ENCODE measurements at places on chromosomes 3 and 15.

DNA sequence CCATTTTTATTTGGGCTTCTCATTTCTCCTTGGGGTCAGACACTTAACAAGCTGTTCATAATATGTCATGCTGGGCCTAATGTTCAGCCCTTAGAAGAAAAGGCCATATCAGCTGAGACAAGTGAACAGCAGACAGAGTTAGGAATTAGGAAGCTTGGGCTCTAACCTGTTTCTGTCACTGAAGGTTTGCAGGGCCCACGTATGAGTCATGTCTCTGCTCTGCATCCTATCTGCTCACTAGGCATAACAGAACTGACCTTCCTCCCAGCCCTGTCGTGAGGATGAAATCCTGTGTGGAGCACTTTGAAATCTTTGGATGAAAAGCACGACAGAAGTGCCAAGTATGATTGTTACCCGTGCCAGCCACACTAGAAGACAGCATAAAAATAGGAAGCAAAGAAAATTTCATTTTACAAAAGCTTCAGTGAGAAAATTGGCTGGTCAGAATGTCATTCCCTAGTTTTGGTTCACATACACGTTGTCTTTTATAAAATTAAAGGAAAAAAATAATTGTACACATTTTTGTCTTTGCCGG is 26.5 kb upstream of the CD47 start:
- no peak for DNase-seq

GRCh38 chr3:112966633-112967032 is 8.3 kb downstream of the CD200R1 start:
- DNase-seq, result no peak

DNA sequence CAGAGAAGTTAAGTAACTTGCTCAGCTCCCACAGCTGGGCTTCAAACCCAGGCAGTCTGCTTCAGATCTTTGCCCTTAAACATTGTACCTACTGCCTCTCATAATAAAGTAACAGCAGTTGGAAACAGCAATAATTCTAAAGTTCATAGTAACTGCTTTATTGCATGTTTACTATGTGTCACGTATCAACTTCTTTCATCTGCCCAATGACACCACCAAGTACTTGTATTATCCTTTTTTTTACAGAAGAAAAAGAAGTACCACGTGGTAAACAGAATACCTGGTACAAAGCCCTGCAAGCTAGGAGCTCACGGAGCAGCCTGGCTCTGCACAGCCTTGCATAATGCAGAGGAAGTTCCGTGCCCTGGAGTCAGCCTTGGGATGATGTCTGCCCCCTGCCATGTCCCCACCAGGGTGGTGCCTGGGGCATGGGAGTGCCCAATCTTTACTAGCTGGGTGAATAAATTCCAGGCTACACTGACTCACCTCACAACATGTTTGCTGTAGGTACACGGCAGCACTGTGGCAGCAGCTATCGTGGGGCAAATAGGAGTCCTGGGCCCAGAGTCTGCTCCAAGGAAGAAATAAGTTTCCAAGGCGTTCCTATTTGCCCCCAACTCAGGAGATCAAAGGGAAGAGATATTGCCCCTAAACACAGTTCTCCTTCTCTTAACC is 77.2 kb downstream of the LDHAL6B start:
- DNase-seq, result no peak

DNA sequence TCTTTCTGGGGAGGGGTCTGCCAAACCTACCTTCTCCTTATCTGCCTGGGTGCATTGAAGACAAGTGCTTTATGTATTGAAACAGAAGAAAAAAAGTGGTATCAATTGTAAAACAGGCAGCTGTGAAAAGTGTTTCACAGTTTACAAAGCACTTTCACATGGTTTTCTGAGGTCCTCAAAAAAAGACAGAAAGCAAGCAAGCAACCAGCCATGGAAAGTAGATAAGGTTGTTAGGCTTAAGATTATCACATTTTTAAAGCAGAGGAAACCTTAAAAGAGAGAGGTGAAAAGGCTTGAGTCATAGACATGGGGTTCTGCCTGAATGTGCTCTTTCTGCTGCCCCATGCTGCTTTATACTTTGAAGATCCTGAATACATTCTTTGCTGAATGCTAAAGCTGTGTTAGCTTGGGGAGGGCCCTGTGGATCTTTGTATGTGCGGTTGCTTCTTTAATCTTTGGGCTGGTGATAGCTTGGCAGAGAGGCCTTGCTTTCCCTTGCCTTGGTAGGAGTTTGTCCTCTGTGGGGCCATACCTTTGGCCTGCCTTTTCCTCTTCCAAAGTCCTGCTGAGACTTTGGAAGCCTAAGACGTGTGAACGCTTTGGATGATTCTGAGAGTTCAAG is 2.6 kb downstream of the SMAD3 start:
- DNase-seq, result no peak

DNA sequence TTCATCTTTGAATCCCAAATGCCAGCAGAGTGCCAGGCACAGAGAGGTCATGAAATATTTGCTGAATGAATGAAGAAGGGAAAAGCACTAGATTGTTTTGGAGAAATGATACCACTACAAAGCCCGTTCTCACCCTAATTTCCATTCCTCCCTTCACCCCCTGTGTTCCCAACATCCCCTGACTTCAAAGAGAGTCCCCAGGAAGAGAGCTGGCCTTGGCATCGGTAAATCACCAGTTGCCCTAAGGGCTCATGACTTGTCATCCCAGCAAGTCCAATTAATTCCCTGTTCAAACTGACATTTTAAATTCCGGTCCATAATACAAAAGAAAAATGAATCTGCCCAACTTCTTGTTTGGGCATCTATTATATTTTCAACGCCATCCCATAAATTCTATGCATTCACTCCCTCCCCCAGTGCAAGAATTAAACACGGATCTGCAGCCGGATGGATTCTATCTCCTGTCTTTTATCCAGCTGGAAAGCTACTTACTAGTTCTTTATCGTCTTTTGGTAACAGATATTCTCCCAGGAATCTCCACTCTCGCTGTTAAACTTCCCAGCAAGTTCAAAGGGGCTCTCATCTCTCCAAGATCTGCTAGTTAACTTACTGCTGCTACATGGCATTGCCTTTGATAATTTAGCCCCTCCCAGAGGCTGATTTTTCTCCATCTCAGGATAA is 63.9 kb upstream of the TSC22D2 start:
- no peak for DNase-seq

DNA sequence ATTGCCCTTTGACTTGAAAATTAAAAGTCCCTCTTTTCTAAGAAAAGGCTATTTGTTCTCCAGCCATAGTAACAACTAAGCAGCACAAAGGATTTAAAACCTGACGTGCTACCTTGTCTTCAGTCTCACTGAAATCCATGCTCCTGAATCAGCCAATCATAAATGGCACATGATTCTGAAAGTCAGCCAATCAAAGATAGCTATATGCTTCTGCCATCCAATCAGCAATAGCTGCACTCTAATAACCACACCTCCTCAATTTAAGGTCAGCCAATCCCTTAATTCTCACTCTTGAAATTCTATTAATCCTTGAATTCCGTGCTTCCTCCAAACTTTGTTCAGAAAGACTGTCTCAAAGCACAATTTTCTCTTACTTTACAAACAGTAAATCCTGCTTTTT is 53.5 kb upstream of the ACAN start:
- DNase-seq, result no peak

DNA sequence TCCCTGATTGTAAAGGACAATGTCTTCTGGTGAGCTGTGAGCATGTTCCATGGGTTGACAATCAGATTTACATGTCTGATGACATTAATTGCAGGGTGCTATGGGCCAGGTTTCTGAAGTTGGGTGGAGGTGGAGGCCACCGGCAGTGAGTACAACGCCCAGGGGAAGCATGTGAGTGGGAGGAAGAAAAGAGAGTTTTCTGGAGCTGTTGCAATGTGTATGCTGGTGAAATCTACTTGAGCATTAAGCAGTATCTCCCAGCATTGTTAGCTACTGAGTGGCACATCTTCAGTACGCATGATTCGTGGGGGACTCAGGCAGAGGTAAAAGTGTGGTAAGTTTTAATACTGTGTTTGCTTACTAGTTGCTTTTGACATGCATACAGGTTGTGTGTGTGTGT is 26.6 kb downstream of the TMEM45A start:
- DNase-seq, result no peak

DNA sequence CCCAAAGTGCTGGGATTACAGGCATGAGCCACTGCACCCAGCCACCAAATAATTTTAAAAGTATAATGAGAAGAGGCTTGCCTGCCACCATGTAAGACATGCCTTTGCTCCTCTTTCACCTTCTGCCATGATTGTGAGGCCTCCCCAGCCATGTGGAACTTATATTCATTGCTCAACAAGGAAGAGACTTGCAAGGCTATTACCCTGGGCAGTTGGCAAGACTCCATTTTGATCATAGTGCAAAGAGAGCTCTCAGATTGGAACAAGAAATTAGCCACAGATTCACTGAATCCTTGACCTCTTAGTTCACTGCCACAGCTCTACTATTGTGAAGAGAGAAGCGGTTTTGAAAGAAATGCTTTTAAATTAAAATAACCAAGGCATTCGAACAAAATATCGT is 6.1 kb downstream of the SCAP start:
- DNase-seq, result no peak

GRCh38 chr15:81859737-81860516 is 185.9 kb downstream of the MEX3B start:
- DNase-seq, result no peak

DNA sequence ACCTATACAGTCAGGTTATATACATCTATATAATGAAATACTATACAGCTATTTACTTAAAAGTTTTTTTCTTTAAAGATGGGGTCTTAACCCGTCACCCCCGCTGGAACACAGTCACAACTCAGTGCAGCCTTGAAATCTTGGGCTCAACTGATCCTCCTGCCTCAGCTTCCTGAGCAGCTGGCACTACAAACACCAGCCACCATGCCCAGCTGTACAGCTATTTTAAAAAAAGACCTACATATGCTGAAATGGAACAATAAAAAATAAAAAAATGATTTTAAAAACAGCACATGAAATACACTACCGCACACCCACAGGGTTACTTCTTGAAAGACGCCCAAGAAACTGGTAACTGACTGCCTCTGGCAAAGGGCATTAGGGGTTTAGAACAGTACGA is 3.8 kb downstream of the NCBP2 start:
- no peak for DNase-seq

DNA sequence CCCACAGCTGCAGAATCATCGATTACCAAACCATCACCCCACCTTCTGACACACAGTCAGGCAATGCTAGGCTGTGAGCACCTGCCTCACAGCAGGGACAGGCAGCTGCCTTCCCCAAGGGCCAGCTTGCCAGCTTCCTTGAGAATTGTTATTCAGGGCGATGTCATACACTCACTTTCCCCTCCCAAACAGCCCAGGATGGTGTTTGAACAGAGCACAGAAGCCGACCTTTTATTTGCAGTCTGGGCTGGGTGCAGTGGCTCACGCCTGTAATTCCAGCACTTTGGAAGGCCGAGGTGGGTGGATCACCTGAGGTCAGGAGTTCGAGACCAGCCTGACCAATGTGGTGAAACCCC is 84.5 kb upstream of the HERC1 start:
- no peak for DNase-seq

- DNase-seq, result peak; percentile 59
These were observed 66.7 kb downstream of the FILIP1L start for GRCh38 chr3:100047455-100048141.

GRCh38 chr15:86183596-86184491 is 104.2 kb downstream of the AGBL1 start:
- DNase-seq, result no peak

DNA sequence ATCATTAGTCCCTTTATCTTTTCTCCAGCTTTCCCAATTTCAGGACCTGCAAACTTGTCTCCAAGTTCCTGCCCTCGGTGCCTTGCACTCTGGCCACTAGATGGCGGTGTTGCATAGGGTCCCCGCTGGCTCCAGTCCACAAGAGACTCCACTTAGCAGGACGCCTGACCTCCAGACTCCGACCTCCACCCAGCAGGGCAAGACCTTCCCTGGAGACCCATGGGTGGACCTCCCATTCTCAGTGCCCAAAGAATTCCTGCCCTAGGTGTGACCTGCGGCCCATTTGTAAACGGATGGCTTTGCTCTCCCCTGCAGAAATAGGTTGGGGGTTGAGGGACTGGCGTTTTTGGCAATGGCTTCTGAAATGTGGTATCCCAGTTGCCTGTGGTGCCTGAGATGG is 82.6 kb downstream of the LSM3 start:
- DNase-seq, result peak; percentile 46

DNA sequence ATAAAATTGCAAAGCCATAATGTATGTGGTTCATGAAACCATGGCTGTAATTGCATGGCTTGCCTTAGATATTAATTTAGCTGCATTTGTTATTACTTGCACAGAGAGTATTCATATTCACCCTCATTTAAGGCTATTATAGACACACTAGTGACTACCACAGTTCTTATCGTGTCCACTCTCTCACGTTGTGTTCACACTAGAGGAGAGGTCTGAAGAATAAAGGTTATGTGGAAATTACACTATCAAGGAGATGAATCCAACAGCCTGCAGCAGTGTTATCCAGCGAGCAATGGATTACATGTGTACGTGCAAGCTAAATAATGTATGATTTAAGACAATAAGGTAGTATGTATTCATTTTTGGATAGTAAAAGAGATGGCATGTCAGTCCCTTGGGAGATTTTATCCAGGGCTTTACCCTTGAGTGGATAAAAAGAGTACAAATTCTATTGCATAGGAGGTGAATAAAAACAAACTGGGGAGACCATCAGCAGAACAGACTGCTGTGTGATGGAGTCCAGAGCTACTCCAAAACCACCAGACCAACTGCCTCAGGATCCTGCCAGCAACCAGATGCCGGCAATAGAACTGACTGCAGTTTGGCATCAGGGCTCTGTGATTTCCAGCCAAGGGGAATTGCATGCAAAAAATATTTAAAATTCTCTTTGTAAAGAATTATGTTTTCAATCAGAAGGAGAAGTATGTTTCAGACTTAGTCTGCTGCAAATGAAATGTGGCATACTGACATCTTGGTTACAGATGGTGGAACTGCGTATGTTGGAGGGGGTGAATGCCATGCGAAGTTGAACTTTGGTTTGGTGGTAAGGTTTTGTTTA is 146.6 kb downstream of the RBMS3 start:
- peak; percentile 38 for DNase-seq

All from stromal cell of bone marrow (primary cell).